Gastrocnemius medialis (tissue), 4 donors: ENCODE measurements at places on chromosomes 5 and 9.

DNA sequence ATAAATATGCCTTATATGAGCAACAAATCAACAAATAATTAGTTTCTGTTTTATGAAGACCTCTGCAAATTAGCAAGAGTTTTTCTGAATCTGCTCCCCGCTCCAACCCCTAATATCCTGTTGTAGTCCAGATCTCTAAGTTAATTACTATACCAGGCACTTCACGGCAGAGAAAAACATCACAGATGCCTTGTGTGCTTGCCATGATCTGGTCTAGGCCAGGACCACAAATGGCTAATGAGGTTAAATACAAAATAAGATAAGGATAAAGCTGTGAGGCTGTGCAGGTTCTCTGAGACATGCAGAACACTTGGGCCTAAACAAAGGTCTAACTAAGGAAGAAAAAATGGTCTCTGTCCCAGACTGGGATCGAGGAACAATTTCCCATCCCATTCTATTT lies 150.8 kb downstream of the SLIT3 start:
- DNase-seq: no peak

- no peak for DNase-seq
Measured at GRCh38 chr5:89346573-89346972, 463.6 kb upstream of the MEF2C start.

GRCh38 chr9:131197160-131197911 lies 72.0 kb downstream of the NUP214 start:
- no peak for DNase-seq

DNA sequence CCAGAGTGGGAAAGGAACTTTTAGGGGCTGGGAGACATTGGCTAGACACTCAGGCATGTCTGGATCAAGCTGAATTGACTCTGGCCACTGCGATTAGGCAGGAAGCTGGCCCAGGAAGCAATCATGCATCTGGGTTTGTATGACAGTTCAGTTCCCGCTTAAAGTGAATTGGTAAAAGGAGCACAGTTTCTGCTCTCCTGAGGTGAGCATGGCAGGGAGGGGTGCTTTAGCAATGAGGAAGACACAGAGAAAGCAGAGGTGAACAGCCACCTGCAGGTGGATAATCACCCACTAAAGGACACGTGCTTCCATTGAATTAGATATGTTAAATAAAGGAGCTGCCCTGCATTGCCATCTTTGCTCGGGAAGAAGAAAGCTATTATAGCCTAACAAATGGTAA lies 248.1 kb upstream of the MAP3K1 start:
- DNase-seq: no peak

DNA sequence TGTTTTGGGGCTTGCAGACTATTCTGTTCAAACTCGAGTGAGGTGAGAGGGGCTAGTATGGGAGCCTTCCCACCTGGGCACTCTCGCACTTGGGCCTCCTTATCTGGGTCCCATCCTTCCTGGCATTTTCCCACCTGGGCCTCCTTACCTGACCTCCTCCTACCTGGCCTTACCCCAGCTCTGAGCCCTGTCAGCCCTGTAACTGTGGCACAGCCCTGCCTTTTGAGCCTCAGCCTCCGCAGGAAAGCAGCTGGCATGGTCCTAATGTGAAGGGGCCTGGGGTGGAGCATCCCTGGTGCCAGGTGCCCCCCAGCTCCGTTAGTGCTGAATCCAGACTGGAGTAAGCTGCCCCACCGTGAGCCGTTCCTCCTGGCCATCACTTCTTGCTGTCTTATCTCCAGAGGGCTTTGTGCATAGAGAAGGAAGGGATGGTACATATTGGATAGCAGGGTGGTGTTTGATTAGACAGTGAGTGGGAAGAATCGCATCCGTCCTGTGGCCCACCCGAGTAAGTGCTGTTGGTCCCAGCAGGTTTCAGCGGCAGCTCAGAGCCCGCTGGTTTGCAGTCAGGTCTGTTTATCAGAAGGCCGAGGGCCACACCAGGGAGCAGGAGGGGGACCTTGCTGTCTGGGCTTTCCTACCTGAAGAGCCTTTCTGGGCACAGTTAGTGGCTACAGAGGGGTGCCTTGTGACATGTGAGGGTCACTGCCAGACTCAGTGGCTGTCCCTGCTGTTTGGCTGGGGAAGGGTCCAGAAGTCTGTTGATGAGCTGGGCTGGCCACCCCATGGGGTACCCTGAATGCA lies 76.5 kb downstream of the WNK2 start:
- no peak for DNase-seq

DNA sequence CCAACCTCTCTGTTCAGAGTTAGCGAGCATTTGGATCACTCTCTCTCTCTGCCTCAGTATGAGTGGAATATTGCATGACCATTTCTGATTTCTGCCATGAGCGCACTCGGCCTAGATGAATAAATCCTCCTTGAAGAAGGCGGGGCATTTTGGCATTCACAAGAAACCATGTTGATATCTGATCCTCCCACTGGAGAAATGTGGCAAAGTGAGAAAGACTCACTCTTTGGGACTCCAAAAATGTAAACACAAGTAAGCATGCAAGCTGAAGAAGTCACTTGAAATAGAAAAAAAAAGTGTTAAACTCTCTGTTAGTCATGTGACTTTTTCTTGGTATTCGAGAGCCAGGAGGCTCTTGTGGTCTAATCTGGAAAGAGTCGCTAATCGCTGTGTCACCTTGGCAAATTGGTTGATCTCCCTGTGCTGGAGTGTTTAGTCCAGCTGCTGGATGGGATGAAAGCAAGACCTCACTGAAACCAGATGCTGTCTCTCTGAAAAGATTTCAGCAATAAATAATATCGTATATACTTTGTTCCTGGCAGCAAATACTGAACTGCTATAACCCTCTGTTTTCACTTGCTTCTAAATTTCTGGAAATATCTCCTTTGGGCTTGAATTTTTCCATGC lies 95.5 kb downstream of the GHR start:
- peak; percentile 78 for DNase-seq

DNA sequence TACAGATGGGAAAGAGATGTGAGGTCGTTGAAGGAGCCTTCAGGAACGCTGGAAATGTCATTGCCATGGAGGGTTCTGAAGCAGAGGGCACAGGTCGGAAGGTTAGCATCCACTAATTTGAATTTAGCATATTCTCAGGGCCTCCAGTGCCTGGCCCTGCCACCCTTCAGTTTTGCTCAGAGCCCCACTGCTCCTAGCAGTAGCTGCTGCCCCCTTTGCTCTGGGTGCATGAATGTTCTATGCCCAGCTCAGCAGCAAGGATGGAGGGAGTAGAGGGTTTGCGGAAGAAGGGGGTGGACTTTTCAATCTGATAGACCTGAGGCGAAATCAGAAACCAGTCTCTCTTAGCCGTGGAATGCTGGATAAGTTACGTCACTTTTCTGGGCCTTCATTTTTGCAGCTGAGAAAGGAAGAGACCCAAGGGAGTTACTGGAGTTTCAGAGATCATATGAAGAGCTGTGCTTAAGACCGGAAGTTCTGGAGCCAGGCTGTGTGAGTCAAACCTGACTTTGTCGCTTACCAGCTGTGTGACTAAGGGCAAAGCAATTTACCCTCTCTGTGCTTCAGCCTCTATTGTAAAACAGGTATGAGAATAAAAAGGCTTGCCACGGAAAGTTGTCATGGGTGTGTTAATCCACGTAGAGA lies 133.2 kb upstream of the PANK3 start:
- DNase-seq: peak; percentile 45
